Activated CD8-positive, alpha-beta memory T cell treated with anti-CD3 and anti-CD28 coated beads, Interleukin-2, amount 50 U/mL, for 48 hours (primary cell): ENCODE measurements at places on chromosomes 2 and 18.
A peak's percentile ranks its signal among the peaks of the same experiment; 100 is the strongest.

DNA sequence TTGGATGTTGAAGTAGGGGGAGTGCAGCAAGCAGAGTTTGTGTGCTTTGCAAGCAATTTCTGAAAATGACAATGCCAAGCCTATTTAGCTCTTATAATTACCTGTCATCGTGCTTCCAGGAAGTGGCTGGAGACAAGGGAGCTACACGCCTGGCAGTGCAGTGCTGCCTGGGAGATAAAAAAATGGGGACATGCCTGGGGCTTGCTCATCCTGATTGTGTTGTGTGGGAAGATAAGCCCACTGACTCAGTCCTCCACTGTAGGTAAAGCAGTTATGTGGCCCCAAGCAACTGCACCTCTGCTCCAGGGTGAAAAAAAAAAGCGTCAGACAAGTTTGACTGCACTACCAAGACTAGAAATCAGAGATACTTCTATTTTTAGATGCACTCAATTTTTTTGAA lies 396.9 kb upstream of the NXPH2 start:
- DNase-seq, result no peak

DNA sequence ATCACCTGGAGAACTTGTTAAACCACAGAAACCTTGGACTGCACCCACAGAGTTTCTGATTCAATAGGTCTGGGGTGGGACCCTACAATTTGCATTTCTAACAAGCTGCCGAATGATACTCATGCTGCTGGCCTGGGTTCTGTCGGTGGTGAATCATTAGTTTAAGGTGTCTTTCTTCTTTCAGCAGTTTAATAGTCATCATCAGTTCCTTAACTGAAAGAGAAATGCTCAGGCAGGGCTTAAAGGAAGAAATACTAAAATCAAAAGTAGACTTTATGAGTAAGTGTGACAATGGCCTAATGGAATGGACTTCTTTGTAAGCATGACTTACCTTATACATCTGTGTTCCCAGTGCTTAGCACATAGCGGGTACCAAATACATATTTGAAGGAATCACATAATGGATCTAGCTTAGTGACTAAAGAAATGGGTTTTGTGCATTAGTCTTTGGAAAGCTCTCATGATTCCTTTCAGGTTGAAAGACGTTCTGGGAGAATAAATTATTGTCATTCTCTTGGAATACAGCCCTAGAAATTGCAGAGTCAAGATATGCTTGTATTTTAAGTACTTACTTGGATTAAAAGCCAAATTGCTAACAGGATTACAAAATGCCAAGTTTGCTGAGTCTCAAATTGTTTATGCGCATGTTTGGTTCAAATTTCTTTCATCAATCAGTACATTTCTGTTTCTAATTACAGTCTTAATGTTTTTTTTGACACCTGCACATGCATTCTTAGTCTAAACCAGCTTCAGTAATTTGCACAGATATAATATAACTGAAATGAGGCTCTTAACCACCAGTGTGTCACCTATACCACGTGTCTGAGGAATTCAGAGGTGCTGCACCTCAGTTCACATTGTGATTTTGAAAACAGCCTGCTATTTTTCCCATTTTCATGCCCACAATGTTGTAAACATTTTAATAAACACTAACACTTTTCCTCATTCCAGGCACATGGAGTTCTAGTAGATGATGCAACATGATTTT lies 220.3 kb upstream of the NRP2 start:
- DNase-seq, result no peak

- DNase-seq, result no peak
Observed at GRCh38 chr2:26540961-26541360, 63.0 kb upstream of the OTOF start.

- no peak for DNase-seq
Observed at GRCh38 chr2:42862669-42863185, 70.3 kb upstream of the HAAO start.

DNA sequence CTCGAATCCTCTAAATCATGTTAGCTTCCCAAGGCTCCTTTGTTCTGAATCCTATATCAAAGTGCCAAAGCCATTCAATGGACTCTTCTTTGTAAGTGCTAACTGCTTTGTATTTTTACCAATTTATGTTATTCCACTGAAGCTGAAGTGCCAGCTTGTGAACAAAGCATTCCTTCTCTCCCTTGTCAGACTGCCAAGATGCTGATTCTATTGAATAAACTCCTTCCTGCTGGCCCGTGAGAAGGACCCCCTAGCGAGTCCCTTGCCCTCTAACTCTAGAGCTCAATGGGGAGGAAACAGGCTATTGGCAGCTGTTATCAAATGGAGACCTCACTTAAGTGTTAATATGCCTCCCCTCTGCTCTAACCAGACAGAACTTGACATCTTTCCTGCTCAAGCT lies 1097.9 kb upstream of the CNTNAP5 start:
- no peak for DNase-seq

GRCh38 chr2:217797661-217798069 lies 205.1 kb downstream of the TNS1 start:
- DNase-seq, result no peak

GRCh38 chr2:133143645-133144044 lies 424.6 kb downstream of the NCKAP5 start:
- no peak for DNase-seq

DNA sequence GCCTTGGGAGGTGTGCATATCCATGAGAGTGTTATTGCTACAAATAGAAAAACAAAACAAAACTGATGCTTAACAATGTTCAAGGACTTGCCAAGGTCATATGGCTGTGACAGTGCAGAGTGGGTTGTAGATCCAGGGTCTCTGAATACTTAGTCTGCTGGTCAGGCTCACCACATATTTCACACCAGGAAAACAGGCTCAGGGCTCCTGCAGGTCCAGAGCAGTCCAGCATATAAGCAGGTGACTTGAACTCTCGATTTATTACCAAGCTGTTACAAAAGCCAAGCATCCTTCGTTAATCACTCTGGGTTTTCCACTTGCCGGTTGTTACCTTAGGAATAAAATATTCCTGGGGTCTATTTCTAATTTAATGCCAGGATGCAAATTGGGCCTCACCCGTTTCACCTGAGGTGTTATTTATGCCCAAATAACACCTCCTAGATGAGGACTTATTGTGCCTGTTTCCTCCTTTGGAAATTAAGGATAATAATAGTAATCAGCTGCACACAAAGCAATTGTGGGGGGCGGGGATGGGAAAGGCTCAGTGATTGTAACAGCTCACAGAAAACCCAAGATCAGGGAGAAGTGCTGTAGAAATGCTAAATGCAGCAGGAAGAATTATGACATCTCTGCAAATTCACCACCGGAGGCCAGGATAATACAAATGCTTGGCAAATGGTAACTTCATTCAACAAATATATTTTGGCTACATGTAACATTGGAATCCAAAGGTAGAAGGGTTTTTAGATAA lies 72.9 kb downstream of the TMEM182 start:
- no peak for DNase-seq

- no peak for DNase-seq
Observed at GRCh38 chr2:8402222-8402621, 279.6 kb upstream of the ID2 start.

- no peak for DNase-seq
Observed at GRCh38 chr2:62208074-62208757, 12.3 kb downstream of the B3GNT2 start.

DNA sequence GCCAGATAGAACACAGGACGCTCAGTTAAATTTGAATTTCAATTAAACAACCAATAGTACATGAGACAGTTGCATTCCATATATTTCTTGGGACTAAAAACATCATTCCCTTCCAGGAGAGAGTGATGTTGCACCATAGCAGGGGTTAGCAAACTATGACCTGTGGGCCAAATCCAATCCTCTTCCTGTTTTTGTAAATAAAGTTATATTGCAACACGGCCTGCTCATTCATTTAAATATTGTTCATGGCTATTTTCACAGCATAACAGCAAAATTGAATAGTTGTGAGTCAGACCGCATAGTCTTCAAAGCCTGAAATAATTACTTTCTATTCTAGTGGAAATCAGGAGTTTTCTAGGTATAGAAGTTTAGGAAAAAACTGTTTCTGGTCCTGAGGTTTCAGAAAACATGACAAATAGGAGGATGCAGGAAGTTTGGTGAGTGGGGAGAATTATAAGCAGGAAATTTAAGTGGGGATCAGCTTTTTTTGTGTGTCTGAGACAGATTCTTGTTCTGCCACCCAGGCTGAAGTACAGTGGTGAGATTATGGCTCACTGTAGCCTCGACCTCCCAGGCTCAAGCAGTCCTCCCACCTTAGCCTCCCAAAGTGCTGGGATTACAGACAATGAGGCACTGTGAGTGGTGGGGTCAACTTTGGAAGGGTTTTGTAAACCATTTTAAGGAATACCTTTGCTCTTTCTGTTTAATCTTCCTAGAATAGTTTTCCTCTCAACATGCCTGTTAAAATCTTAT lies 131.5 kb downstream of the SOCS6 start:
- DNase-seq, result no peak

- no peak for DNase-seq
Observed at GRCh38 chr2:23390152-23390551, 5.2 kb downstream of the KLHL29 start.

- DNase-seq, result no peak
Observed at GRCh38 chr18:23591011-23591410, 4.7 kb upstream of the NPC1 start.

- no peak for DNase-seq
Observed at GRCh38 chr2:45814951-45815621, 163.6 kb downstream of the PRKCE start.

GRCh38 chr2:168397629-168398028 lies 58.4 kb upstream of the CERS6 start:
- DNase-seq, result no peak

DNA sequence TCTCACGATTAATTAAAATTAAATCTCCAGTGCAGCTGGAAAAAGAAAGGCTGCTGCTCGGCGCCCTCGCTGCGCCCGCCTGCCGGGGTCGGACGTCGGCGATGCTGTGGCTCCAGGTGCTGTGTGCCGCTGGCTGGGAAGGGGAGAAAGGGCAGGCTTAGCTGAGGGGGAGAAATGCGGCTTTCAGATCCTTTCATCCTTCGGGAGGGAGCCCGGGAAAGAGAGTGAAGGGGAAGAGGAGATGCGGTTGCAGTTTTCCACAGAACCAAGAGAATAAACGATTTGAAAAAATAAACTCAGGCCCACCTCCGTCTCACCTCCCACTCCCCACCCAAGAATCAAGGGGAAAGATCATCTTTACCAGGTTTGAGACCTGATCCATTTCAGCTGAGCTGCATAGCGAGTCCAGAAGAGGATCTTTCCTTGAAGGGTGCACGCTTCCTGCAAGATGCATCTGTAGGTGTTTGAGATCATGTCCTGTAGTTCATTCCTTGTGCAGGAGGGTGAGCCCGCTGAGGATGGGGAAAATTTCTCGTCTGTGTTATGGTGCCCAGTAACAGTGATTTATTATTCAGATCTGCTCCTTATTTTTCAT lies 495 bp downstream of the TMEM169 start:
- DNase-seq, result peak; percentile 63

DNA sequence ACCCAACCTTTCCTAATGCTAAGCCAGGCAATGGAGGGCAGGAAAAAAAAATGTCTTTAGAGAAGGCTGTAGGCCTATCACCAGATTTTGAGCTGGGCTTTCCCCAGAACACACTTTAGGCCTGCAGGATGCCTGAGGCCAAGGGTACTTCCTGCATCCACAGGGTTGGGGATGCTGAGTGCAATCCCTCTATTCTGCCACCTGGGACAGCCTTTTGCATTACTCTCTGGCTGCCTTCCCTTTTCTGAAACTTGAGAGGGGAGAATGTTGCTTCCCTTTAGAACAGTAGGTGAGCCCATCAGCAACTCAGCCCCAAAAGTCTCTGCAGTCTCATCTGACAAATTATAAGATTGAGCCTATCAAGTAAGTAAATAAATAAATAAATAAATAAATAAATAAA lies 195.2 kb downstream of the SLC8A1 start:
- DNase-seq, result no peak

DNA sequence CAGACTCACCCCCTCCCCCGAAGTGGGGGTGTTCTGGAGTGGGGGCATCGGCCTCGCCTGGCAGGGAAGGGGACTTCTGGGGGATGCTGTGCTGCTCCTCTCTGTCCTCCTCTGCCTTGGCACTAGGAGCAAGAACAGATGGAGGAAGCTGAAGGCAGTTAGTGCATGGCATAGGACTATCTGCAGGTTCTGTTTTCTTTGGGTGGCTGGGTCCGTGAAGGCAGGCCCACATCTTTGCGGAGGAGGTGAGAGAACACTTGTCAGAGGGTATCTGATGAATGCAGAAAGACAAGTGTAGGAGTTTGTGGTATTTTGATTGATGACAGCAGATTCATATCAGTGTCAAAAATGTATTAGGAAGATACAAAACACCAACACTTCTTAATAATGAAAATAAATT lies 411.4 kb downstream of the TSN start:
- no peak for DNase-seq

GRCh38 chr18:24022161-24022560 lies 7.6 kb downstream of the TTC39C start:
- DNase-seq, result no peak

GRCh38 chr18:34821669-34822210 lies 111.6 kb downstream of the DTNA start:
- DNase-seq, result no peak

- no peak for DNase-seq
Observed at GRCh38 chr2:239258248-239258647, 142.6 kb downstream of the HDAC4 start.

- DNase-seq, result no peak
Observed at GRCh38 chr2:105413206-105413605, 14.4 kb upstream of the FHL2 start.

DNA sequence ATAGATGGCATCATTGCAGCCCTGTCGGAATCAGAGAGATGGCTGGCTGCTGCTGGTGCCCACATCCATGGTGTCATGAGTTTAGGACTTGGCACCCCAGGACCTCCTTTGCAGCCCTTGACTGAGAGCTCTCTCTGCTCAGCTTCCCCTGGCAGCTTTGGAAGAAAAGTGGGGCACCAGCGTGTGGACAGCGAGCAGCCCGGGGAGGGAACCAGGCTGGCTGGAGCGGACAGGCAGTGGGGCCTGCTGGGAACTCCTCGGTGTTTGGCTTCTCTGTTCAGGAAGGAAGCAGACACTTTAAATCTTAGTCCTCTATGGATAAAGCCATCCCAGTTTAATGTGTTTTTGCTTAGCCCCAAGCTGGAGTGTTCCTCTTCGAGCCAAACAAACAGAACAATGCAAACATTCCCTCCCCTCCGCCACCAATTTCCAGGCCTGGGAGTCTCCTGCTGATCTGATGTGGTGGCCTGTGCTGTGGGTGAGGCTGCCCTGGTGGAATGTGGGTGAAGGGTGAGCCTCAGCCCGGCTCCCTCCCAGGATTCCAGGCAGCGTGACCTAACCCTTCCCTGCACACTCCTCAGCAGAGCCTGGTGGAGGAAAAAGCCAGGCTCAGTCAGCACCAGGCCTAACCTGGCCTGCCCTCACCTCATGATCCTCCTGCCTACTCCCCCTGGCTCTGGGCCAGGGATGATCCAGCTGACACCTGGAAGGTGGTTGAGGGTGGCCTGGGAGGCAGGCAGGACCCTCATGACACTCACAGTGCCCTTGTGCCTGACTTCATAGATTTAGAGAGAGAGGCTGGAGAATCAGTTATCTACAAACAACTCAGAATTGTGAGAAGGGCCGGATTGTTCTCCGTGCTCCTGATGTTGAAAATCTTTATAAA lies 21.6 kb upstream of the ITGB6 start:
- no peak for DNase-seq

GRCh38 chr2:101759162-101759561 lies 61.7 kb downstream of the MAP4K4 start:
- DNase-seq, result no peak

GRCh38 chr2:69422198-69422597 lies 15.0 kb downstream of the NFU1 start:
- DNase-seq, result no peak
